ENCODE measurements at places on chromosomes 2 and 18.

GRCh38 chr2:240435948-240436682 is 652 bp downstream of the GPC1 start:
- DNase-seq, result no peak

GRCh38 chr2:224551693-224552092 is 33.5 kb downstream of the CUL3 start:
- DNase-seq, result no peak

DNA sequence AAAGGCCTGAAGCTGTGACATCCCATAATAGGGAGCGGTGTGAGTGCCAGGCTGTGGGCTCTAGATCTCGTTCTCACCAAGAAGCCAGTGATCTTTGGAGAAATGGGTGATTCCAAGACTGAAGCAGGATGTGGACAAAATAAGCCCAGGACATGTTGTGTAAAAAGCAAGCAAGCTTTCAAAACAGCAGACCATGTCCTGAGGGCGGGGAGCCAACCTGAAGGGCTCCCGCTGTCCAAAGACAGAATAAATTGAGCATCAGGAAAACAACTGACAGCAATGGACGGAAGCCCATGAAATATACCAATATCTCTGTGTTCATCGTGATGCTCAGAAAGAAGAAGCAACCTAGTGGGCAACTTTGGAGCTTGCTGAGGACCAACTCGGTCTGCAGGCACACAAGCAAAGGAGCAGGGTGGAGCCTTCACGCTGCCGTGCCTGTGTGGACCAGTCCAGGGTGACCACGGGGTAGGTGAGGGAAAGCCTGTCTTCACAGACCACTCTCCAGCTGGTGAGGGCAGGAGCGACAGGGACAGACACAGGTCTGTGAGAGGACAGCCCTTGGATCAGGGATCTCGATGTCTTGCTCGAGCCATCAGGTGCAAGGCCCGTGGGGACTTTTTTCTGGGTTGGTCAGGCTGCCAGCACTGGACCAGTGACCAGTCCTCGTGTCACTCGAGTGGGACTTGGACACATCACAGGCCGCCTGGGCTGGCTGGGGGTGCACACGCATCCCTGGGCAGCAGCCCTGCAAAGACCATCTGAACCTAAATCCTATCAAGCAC is 21.5 kb downstream of the MTERF4 start:
- no peak for DNase-seq

- DNase-seq, result no peak
Observed at GRCh38 chr2:4662161-4662779, 958.9 kb downstream of the DCDC2C start.

DNA sequence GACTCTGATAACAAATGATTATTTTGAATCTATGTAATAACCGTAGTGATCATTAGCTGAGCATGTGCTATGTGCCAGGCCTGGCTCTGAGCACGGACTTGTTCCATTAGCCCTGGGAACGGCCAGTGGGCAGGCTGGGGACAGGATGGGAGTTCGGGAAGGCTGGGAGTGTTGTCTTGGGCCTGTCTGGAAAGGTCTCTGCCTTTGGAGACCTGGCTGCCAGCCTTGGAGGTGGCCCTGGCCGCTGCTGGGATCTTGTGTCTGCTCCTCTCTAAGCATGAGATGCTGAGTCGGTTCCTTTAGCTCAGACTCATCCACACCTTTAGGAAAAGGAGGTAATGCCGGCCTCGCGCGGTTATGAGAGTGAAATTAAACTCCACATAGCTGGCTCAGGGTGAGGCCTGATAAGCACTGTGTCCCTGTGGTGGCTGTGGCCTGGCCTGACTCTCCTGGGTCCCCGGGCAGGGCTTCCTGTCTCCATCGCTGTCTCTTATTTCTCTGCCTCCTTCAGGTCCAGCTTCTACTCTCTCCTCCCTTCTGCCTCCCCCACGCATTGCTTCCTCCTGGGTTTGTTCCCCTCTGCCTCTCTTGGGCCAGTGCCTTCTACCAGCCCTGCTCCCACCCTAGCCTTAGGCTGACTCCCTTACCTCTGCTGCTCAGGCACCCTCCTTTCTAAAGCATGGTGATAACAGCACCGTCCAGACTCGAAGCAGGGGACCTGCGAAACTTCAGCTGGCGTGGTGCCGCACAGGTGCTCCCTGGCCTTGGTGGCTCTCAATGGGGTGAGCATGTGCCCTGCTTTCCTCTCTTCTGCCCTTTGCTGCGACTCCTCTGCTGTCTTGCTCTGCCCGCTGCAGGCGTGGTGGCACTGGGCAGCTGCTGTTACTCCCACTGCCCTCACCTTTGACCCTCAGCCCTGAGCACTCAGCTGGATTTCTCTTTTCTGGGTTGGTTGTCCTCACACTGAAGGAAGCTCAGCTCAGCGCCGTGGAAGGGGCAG is 41.8 kb downstream of the NCK2 start:
- DNase-seq, result no peak

- DNase-seq, result no peak
Observed at GRCh38 chr18:25678221-25678620, 326.3 kb upstream of the ZNF521 start.

- no peak for DNase-seq
Observed at GRCh38 chr2:207149249-207150213, 16.2 kb downstream of the KLF7 start.

All from DMS 273 treated with DMSO at 0.1 percent for 48 hours (cell line).